ENCODE measurements at places on chromosomes 7 and 10.
A peak's percentile ranks its signal among the peaks of the same experiment; 100 is the strongest.

GRCh38 chr10:127283017-127283416 lies 86.6 kb upstream of the INSYN2A start:
- DNase-seq, result no peak

- no peak for DNase-seq
These were observed 7.4 kb downstream of the CYP3A43 start for GRCh38 chr7:99835189-99835588.

- no peak for DNase-seq
These were observed 5.2 kb upstream of the APBB1IP start for GRCh38 chr10:26432938-26433337.

DNA sequence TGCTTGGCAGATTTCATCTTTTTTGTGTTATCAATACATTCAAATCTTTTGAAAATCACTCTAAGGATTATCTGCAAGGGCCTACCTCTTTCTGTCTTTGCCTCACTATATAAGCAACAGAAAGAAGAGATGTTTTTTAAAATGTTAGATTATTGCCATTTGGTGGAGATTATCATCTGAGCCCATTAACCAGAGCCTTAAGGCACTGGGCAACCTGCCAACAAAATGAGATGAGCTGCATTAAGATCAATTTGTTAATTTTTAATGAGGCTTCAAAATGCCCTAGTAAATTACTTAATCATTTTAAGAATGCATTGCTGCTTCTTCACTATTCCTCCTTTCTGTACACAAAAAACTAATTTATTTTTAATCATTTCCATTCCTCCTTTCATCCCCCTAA lies 314.1 kb downstream of the SNX13 start:
- no peak for DNase-seq

DNA sequence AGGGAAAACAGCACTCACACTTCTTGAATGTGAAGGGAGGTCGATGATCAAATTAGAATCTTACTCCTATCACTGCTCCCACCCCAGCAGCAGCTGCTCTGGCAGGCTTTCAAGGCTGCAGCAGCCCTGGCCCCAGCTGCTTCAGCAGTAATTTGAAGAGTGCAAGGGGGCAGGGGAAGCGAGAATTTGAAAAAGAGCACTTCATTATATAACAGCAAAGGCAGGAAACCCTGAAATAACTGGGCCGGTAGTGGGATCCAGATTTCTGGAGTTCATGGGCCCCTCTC lies 44.9 kb downstream of the MYPN start:
- no peak for DNase-seq

DNA sequence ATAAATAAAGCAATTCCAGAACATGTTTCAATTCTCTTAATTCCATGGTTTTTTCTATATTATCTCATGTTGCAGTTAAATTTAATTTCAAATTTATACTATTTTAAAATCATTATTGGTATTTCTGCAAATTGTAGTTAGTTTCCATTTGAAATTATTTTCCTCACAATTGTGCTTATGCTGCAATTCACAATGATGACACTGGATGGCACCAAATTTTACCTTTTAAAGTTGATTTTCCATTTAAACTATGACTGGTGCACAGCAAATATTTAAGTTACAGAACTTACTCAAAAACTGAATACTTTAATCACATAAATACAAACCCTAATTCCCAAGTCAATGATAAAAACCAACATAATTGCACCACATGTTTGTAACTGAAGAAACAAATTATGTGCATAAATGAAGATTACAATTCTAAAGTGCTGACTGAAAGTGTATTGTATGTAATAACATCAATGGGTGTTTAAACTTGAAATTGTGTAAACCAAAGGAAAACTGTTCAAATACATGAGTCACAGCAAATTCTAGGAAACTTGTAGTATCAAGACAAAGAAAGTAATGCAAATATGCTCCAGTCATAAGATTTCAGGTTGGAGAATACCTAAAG lies 75.3 kb upstream of the AASS start:
- no peak for DNase-seq

- no peak for DNase-seq
These were observed 108.6 kb downstream of the SRI start for GRCh38 chr7:88111140-88111743.

DNA sequence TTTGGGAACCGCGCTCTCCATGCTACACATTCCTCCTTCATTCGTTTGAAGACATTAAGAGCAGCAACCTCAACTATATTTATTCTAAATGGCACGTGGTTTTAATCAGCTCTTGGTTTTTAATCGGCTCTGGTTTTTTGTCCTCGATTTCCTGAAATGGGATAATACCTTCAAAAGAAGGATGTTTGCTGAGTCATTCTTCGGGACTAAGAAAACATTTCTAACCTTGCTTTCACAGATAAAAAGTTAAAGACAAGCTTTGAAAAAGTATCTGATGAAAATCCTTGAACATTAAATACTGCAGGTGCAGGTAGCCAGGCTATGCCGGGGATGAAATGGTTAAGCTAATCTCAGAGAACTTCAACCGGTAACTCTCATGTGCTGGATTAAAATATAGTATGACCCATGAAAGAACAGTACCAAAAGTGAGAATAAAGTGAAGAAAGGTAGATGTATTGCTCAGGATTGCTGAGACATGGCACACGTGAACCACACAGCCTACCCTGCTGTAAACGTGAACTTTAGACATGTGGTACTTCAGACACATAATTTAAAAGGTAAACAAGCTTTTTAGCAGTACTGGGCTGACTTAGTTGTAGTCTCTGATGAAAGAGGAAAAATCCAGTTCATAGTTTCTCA lies 89.1 kb downstream of the PTPRN2 start:
- DNase-seq, result no peak

GRCh38 chr10:121106611-121107010 lies 255.4 kb downstream of the WDR11 start:
- DNase-seq, result no peak

DNA sequence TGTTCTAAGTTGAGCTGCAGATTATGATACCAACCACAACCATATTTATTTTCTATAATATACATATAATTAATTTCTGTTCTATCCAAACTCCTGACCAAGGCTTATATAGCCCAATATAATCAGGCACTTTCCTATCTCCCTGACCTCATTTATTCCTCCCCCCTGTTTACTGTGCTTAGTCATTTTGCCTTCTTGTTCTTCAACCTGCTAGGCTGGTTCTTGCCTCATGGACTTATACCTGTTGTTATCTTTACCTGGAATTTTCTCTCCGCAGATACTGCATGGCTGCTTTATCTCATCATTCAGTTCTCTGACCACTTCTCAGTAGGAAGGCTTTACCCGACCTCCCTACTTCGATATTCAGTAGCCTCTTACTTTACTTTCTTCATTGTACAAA lies 24.9 kb upstream of the FAM3C start:
- no peak for DNase-seq

GRCh38 chr10:53598914-53599313 lies 826.3 kb upstream of the MBL2 start:
- no peak for DNase-seq

GRCh38 chr10:80540981-80541750 lies 3.5 kb downstream of the SH2D4B start:
- DNase-seq, result no peak

GRCh38 chr7:101792051-101792681 lies 25.3 kb upstream of the CUX1 start:
- no peak for DNase-seq

DNA sequence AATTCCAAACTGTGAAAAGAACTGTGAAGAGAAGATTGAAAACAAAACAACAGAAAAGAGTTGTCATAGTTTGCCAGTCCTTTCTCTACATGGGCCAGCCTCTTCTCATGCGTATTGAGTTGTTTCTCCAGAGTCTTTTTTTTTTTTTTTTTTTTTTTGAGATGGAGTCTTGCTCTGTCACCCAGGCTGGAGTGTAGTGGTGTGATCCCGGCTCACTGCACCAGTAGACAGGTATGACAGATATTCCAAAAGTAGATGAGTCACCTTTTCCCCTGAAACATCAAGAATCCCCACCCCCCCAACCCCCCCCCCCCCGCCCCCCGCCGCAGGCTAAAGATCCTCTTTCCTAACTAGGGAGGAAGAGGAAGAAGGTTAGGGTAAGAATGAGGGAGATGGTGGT lies 15.6 kb upstream of the KMT2C start:
- DNase-seq, result no peak

GRCh38 chr7:45585628-45586027 lies 11.5 kb downstream of the ADCY1 start:
- no peak for DNase-seq

DNA sequence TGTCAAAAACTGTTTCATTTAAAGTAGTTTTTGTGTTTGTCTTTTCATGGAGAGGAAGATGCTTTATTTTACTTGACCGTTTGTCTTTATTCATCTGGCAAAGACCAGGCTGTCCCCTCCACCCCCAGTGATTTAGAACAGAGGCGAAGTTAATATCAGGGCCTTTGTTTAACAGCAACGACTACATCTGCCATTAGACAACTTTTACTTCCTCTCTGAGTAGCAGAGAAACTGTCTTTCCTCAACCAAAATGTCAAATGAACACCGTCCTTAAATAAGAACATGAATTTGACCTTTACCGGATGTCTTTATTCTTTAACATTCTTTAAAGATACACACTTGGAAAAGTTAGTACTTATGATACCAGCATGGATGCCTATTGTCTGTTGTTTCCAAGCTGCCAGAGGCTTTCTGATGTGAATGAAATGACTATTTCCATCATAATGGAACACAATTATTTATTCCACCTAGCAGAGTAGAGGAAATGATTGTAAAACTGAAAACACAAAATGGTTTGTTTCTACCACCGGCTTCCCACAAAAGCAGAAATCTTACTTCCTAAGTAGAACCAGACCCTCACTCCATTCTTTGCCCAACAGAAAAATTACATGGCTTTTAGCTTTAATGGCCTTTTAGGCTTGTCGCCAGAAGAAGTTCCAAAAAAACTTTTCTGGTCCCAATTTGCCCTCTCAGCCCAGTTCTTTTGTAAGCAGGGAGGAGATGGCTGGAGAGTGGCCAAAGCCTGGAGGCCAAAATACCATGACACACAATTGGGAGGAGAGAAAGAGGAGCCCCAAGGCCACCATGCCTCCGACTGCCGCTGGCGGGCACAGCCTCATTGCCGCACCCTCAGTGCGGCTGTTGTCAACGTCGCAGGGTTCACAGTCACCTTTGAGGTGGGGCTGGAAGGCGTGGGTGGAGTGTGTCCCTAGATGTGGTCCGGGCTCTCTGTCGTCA lies 168.5 kb downstream of the TEX36 start:
- no peak for DNase-seq

DNA sequence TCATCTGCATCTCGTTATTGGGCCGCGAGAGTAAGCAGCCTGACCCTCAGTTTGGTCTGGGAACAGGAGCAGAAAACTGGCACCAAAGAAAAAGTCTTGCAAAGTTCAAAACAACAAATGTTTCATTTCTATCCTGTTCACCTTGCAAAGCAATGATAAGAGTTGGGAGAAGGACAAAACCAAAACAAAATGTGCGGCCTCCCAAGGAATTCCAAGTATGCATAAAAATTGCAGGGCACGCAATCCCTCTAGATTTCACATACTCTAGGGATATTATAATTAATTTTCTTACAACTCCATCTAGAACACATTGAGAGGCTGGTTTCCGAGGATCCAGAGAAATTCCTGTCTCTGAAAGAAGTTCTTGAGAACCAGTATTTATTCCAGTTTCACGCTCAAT lies 20.1 kb downstream of the CHUK start:
- no peak for DNase-seq

DNA sequence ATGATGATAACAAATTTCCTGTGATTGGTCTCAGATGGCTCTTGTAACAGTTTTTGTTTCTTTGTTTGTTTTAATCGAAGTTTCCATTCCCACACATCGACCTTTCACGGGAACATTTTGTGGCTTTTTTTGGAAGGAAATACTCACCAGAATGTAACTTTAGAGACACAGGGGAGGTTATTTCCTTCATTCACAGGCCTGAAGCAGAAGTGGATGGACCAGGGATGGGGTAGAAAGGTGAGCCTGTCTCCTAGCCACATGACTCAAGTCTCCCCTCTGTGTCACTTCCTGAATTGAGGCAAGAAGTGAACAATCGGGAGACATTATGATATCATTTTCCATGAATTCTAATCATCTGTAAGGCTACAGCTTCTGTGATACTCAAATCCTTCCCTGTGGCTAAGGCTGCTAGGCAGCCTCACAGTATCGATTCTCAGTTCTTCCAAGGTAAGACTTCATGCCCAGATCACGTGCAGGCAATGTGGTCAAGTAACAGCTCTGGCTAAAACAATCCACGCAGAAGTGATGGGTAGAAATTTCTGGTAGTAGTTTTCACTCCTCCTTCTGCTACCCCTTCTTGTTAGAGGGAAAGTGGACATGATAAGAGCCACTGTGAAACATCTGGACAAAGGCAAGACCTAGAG lies 203.9 kb upstream of the NEBL start:
- DNase-seq, result no peak

- DNase-seq, result no peak
These were observed 11.0 kb upstream of the PDCD4 start for GRCh38 chr10:110860576-110861241.

GRCh38 chr7:30709549-30709948 lies 27.3 kb upstream of the CRHR2 start:
- DNase-seq, result no peak

DNA sequence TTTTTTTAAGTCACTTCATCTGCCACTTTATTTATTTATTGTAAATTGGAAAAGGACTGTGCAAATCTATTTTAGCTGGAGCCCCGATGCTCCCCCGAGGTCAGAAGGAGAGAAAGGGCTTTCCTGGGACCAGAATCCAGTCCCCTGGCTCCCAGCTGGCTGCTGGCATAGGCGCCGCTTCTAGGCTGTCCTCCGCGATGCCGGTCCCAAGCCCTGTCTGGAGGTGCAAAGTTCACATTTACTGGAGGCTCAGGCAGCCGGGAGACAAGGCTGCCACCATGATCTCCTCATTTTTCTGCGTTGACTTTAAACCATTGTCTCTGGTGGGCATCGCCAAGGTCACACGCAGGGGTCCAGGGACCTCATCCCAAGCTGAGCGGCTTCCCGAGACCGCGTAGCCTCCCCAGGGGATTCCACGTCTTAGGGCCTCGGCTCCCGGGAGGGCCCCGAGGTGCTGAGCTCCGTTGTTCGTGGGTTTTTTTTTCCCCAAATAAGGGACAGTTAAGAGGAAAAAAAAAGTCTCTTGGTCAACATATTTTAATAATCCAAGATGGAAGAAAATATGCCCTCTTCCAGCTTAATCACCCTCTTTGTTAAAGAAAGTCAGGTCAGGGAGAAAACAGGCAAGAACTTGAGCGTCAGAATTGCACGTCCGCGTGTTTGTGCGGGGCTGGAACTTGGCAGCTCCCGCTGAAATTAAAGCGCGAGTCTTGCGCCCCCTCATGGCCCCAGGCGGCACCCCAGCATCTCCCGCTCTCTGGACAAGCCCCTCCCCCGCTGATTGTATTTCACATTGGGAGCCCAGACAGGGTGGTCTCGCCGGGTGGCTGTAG lies 11.9 kb downstream of the RGR start:
- peak; percentile 9 for DNase-seq

All from stimulated activated naive CD4-positive, alpha-beta T cell treated with Interleukin-2 at 50 U/mL for 16 hours (primary cell).